ENCODE measurements at places on chromosomes 6 and 20. TPM values are rescaled to one million over a fixed set of nuclear protein-coding genes. Genes with fewer than 3 reads are reported as not detected.

GRCh38 chr20:4161401-4162251, 146.3 kb upstream of the RNF24 start:
- no peak overlapping the region for H3K27ac ChIP-seq
- H3K27me3 ChIP-seq: no peaks in the 10 kb centered on the region
- no peaks in the 10 kb centered on the region for H3K36me3 ChIP-seq
- no peaks in the 10 kb centered on the region for H3K4me1 ChIP-seq

DNA sequence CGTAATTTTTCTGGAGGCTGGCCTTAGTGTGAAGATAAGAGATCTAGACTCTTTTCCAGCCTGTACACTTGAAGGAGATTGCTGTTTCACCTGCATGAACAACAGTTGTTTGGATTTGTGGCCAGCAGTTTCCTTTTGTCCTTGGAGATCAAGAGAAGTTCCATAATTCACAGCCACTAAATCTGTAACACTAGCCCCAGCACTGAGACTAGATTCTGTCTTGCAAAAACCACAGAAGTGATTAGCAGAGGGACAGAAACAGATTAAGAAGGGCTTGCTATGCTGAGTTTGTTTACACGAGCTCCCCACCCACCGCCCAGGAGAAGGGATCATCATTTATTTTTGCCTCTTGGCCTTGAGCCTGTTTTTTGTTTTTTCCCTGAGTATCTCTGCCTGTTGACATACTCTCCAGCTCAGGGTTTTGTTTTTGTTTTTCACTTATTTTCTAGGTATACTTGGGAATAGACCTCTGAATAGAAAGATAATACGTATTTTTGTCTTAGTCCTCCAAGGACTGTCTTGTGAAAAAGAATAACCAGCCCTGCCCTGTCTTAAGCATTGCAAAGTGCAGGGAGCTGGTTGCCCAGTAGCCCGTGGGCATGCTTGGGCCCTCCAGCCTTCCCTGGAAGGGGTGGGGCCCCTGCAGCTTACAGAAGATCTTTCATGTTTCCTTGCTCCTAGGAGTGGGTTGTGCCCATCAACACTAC, 93.1 kb upstream of the SOX4 start:
- no peaks in the 10 kb centered on the region for H3K27me3 ChIP-seq
- peak overlapping the region; percentile 64 for H3K27ac ChIP-seq
- no peak for DNase-seq
- H3K4me3 ChIP-seq: no peak overlapping the region
- H3K36me3 ChIP-seq: no peaks in the 10 kb centered on the region

Gene C6orf118
- total RNA-seq: not detected

GRCh38 chr6:42446370-42446769, 5.4 kb downstream of the TRERF1 start:
- H3K36me3 ChIP-seq: no peaks in the 10 kb centered on the region
- H3K27ac ChIP-seq: no peak overlapping the region
- H3K27me3 ChIP-seq: no peaks in the 10 kb centered on the region

DNA sequence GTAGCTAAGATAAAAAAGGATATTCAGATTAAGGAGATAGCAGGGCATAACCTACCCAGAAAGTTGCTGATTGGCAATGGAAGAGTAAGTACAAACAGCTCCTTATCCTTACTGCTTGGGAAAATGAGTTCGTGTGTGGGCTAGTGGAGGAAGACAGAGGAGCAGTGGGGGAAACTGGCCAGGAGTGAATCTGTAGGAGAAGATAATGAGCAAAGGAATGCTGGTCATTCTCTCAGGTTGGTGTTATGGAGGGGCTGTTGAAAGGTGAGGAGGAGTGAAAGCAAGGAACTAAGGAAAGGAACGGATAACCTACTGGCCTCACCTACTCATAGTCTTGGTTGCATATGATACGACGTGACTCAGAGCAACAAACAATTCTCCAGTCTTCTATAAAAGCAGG, 7.3 kb upstream of the GJB7 start:
- no peak for DNase-seq
- H3K36me3 ChIP-seq: no peaks in the 10 kb centered on the region
- no peaks in the 10 kb centered on the region for H3K4me1 ChIP-seq
- H3K27me3 ChIP-seq: no peaks in the 10 kb centered on the region

GRCh38 chr6:32109114-32109764, at the start of gene TNXB:
TNXB (minus strand) TSS chr6:32109338; CDS start chr6:32098198, 11,140 bp downstream.
- peak within 1 kb of the TSS; percentile 67 for H3K27ac ChIP-seq
- no peaks in the 10 kb centered on the region for H3K36me3 ChIP-seq
- no peaks in the 10 kb centered on the region for H3K27me3 ChIP-seq
- H3K4me1 ChIP-seq: peaks cover 7% of the 10 kb centered on the region

GRCh38 chr6:68679399-68679798, 44.3 kb downstream of the ADGRB3 start:
- no peaks in the 10 kb centered on the region for H3K36me3 ChIP-seq
- no peak overlapping the region for H3K27ac ChIP-seq
- peaks cover 2% of the 10 kb centered on the region for H3K27me3 ChIP-seq
